ENCODE measurements at places on chromosomes 3 and 15.
A peak's percentile ranks its signal among the peaks of the same experiment; 100 is the strongest.

GRCh38 chr15:87496109-87496508, 760.4 kb downstream of the NTRK3 start:
- DNase-seq = no peak

DNA sequence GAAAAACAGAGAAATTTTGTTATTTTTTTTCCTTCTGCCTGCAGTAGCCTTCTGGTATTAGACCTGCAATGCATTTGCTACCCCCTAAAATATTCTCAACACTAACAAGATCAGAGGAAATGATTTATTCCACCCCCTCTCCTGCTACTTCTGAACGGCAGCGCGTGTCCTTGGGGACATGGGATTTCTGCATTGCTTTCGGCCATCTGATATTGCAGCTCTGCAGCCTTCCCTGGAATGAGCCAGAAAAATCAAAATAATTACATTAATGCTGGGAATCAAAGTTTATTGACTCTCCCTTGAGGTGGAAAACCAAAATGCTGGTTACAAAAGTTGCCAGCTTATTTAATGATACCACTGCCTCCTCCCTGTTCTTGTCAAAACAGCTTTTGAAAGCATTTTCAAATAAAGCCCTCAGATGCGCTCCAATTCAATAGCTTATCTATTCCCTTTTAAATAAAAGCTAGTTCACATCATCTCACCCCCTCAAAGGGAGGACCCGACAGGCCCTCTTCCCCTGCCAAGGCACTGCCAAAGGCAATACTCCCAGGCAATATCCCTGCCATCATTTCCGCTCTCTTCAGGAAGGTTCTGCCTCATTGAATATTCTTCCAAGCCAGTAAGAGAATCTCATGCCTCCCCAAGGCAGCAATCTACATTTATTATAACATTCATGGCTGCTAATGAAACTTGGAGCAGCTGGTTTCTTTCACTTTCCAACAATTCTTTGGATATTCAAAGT, 96.6 kb downstream of the FHIT start:
- DNase-seq = no peak

- no peak for DNase-seq
Observed at GRCh38 chr3:64226730-64227129, 1.5 kb upstream of the PRICKLE2 start.

DNA sequence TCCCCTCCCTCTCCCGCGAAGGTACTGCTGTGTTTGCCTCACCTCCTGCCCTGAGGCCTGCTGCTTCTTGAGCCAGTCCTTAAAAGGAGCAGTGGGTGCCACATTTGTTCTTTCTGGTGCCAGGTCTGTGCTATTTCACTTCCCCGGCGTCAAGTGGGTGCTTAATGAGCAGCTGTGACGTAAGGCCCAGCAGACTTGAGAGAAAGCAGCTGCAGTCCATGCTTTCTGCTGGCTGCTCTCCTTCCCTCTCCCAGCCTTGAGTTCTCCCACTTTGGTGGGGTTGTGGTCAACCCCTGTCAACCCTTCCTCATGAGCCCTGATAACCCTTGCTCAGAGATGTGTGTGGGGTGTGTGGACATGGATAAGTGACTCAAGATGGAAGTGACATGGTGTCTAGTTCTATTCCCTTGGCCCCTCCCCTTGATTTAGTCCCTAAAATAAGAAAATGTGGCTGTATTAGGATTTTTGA, 6.9 kb downstream of the INAFM2 start:
- DNase-seq = no peak

- DNase-seq = peak; percentile 98
Observed at GRCh38 chr15:84653910-84654688, at the start of gene WDR73. Gene WDR73, minus strand, starts transcription at chr15:84654283. Its CDS starts 9 bp downstream, at chr15:84654274.

GRCh38 chr15:31049111-31049510, 52.4 kb downstream of the TRPM1 start:
- no peak for DNase-seq

DNA sequence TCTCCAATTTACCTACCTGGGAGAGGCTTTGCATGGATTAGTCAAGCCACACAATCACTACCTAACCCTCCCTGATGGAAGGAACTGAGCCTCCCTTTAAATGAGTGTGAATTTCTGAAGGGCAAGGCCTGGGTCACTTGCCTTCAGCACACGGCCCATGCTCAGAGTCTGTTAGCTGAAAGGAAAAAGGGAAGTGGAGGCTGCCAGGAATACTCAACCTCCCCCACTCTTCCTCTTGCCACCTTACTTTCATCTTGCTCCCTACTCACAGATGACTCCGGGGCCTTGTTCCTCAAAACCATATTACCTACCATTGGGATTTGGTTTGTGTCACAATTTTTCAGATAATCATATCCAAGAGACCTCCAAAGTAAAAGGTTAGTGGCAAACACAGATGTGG, 220.0 kb downstream of the ABHD5 start:
- no peak for DNase-seq

Measured in activated CD4-positive, CD25-positive, alpha-beta regulatory T cell treated with anti-CD3 and anti-CD28 coated beads, Interleukin-2, amount 50 U/mL, for 72 hours (primary cell).